ENCODE measurements at places on chromosomes 5 and 9.

- no peak for DNase-seq
These were observed 23.1 kb downstream of the LNPEP start for GRCh38 chr5:96958977-96959376.

DNA sequence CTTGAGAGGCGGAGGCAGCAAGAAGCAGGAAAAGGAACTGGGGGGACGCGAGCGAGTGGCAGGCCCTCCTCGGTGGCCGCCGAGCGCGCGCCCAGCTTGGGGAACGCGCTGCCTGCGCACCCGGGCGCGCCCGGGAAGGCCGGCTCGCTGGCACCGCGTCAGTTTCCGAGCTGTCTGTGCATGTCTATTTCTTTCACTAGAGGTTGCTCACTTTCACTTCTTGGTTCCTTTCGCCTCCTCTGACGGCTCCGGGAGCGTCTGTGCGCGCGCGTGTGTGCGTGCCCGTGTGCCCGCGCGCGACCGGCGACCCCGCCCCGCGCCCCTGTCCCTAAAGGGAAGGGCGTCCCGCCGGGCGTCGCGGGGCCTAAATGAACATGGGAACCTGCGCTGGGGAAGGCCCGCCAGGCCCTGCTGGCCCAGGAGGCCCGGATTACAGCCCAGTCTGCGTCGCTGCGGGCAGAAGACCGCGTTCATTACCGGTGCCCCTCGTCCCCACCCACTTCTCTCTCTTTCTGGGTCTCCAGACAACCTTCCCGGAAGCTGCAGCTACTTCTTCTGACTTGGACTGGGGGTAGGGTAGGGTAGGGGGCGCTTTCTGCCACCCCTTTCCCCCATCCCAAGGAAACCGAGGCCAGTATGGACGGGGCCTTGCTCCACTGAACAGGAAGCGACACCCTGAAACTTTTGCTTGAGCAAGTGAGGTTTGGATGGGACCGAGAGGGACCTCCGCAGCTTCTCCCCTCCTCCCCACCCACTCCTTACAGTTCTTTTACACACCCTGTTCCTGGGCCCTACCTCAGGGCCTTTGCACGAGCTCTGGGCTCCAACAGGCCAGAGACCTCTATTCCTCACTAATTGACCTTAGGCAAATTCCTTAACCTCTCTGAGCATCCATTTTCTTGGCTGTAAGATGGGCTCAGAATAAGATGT is 205.8 kb upstream of the IER5L start:
- DNase-seq: peak; percentile 37

DNA sequence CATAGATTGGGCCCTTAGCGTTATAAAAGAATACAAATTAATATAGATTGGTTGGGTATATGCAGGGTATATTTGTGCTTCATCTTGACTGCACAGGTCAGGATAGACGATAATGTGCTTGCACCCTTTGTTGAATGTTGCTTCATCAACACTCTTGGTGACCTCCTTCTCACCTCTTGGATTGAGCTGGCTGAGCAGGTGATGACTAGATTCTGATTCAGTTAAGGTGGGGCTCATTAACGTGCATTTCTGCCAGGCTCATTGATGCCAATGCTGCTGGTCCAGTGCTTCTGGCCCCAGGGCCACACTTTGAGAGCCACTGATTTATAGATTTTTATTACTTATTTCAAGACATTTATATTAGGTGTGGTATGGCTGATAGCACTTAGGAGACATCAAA is 27.7 kb downstream of the PCSK5 start:
- no peak for DNase-seq

GRCh38 chr9:5629312-5630080 is 589 bp downstream of the RIC1 start:
- no peak for DNase-seq

DNA sequence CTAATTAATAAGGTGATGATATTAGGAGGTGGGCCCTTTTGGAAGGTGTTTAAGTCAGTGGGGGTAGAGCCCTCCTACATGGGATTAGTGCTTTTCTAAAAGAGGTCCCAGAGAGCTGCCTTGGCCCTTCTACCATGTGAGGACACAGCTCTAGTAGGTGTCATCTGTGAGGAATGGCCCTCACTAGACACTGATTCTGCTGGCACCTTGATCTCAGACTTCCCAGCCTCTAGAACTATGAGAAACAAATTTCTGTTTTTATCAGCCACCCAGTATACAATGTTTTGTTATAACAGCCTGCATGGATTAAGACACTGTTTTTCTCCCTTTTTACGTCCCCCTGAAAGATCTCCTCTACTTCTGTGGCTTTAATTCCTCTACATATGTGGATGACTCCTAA is 31.6 kb downstream of the ACER2 start:
- DNase-seq: no peak

DNA sequence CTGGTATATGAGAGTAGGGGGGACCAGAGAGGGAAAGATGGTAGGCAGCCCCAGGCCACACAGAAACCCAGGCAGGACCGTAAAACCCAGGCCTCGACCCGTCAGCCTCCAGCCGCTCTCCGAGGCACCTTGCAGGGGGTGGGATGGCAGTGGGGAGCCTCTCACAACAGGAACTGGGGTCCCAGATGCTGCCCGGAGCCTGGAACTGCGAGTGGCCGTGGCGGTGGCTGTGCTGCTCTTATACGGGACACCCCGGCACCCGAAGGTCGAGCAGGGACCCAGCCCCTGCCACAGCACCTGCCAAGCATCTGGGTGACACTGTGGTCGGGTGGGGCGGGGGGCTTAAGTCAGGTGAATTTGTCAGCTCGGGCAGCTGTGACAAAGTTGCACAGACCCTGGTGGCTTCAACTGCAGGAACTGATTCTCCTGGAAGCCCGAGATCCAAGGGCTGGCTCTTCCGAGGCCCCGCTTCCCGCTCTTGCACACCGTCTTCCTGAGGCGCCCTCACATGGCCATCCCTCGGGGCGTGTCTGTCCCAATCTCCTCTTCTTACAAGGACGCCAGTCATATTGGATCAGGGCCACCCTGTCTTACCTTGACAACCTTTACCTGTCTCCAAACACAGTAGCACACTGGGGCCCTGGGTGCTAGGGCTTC is 47.6 kb upstream of the EGFL7 start:
- DNase-seq: no peak

DNA sequence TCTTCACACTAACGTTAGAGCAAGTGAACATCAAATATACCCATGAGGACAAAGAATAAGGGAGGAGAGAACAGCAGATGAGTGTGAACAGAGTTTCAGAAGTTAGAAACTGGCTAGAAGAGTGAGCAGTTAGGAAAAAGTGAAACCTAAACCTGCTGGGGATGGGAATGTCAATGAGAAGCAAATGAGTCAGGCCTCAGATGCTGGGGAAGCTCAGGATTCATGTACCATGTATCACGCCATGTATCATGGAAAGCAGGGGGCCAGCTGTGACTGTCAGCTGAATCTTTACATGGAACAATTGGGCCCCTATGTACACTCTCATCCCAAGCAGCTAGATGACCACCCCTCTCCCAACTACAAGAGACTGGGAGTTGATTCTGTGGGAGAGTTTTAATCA is 16.2 kb downstream of the GDF9 start:
- no peak for DNase-seq

- no peak for DNase-seq
These were observed 75.8 kb upstream of the TMEM171 start for GRCh38 chr5:73044546-73044945.

- DNase-seq: no peak
These were observed 296.2 kb downstream of the ARHGEF28 start for GRCh38 chr5:73922224-73922623.

GRCh38 chr5:5494489-5495402 is 72.3 kb downstream of the ICE1 start:
- peak; percentile 72 for DNase-seq

GRCh38 chr9:37407468-37407867 is 15.0 kb upstream of the GRHPR start:
- DNase-seq: no peak

GRCh38 chr5:10339058-10339811 is 14.3 kb upstream of the MARCHF6 start:
- no peak for DNase-seq

DNA sequence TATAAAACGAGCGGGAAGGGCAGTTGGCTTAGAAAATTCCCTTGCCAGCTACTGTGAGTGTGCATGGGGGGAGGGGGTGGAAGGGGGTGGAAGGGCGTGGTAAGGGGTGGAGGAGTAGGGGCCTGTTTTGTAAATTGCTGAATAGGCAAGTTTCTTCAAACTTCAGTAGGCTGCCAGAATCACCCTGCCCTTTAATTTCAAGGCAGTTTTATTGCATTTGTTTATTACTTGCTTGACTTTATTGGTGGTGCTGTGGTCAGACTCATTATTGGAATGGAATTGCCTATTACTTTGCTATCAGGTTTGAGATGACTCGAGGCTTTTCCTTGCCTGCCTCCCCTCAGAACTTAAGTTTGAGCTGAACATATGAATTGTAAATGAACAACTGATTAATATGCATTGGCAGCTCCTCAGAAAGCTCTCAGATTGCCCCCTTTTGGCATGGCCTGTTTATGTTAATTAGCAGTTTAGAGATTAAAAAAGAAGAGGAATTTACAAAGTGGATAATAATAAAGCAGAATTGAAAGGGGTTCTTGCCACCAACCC is 76.0 kb downstream of the SEMA6A start:
- no peak for DNase-seq

DNA sequence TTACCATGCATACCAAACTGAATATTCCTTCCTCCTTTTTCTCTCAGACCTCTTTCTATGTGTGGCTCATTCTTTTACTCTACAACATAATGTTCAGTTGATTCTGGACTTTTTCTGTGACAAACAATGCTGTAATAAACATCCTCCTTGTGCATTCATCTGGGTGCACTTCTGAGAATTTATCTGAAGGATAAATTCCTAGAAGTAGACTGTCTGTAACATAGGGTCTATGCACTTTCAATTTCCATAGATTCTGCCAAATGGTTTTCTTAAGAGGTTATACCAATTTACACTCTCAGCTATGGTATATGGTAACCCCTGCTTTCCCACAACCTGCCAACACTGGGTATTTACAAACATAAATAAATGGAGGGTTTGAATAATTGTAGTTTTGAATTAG is 24.1 kb upstream of the TNC start:
- DNase-seq: no peak

DNA sequence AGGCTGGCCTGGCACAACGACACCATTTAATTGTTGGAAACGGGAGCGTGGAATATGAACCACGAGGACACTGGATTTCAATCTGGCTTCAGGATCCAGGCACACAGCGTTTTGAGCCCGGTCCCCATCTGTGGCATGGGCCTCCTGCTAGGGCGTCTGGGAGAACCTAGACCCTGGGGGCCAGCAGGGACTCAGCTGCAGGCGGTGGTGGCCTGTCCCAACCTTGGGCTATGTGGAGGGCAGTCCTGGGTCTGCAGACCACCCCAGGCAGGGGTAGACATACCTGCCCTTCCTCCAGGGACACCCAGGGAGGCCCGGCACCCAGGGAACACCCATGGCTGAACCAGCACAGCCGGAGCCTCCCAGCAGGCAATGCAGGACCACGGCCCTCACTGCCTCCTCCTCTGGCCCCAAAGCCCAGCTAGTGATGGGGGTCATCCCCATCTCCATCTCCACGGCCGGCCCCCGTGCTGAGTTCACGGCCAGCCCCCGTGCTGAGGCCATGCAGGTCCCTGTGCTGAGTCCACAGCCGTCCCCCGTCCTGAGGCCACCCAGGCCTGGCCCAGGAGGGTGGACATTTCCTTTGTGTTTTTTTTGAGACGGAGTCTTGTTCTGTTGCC is 18.5 kb upstream of the UBAC1 start:
- no peak for DNase-seq

- no peak for DNase-seq
These were observed 6.8 kb downstream of the RASEF start for GRCh38 chr9:83056174-83056573.

- no peak for DNase-seq
These were observed 66.1 kb downstream of the TTC39B start for GRCh38 chr9:15240927-15241326.

- no peak for DNase-seq
These were observed 33.4 kb upstream of the ARAP3 start for GRCh38 chr5:141715346-141715905.
